ENCODE measurements at places on chromosomes 16 and 17.

DNA sequence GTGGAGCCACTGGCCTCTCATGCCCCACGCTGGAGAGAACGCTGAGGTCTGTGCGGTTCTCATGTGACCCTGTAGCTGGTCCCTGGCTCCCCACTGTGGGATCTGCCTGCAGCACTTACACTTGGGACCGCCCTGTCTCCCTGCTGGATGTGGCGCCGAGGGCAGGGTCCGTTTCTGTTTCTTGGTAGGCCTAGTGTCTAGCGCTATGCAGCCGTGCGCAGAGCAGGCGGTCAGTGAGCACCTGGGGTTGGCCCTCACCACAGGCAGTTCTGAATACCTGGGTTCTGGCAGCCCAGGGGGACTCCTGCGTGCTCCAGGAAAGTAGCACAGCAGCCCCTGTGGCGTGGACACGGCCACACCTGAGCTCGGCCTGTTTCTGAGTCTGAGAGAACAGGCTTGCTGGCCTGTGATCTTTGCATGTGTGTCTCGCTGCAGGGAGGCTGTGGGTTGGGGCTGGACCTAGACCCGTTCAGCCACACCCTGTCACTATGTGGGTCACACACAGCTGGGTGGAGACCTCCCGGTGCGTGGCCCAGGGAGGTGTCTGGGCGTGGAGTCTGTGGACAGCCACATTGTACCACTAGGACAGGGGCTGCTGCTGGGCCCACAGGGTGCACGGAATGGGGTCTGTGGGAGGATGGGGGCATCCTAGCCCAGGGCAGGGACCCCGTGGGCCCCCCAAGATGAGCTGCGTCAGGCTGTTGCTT is 2.8 kb downstream of the CAPN15 start:
- no peak for DNase-seq

- no peak for DNase-seq
These were observed 17.3 kb upstream of the MYO1D start for GRCh38 chr17:32894245-32894644.

GRCh38 chr16:27242868-27243590 is 25.5 kb downstream of the NSMCE1 start:
- DNase-seq = peak; percentile 38

GRCh38 chr16:78147911-78148401 is 48.5 kb downstream of the WWOX start:
- peak; percentile 71 for DNase-seq

GRCh38 chr16:84367750-84368307 is 509 bp upstream of the ATP2C2 start:
- no peak for DNase-seq

- DNase-seq = no peak
These were observed at the start of gene LIMD2 for GRCh38 chr17:63699638-63700527. LIMD2 (minus strand) TSS chr17:63700125; CDS start chr17:63699298, 827 bp downstream.

- DNase-seq = no peak
These were observed 80.9 kb upstream of the NLRP1 start for GRCh38 chr17:5665164-5665563.

GRCh38 chr16:69711115-69711740 is 15.1 kb downstream of the NQO1 start:
- no peak for DNase-seq

DNA sequence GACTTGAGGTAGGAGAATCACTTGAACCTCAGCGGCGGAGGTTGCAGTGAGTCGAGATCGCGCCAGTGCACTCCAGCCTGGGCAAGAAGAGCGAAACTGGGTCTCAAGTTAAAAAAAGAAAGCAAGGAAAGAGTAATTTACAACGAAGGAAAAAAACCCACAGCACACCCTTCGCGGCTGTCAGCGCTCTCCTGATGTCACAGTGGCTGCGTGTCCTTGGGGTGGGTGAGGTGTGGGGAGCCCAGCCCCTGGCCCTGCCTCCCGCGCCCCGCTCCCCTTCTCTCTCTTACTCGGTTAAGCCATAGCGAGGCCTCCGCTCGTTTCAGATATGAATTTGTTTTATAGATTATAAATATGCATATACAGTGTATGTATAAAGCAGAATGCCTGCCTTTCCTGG is 740 bp upstream of the JPT2 start:
- DNase-seq = no peak

GRCh38 chr17:67769231-67769630 is 51.5 kb downstream of the NOL11 start:
- no peak for DNase-seq

DNA sequence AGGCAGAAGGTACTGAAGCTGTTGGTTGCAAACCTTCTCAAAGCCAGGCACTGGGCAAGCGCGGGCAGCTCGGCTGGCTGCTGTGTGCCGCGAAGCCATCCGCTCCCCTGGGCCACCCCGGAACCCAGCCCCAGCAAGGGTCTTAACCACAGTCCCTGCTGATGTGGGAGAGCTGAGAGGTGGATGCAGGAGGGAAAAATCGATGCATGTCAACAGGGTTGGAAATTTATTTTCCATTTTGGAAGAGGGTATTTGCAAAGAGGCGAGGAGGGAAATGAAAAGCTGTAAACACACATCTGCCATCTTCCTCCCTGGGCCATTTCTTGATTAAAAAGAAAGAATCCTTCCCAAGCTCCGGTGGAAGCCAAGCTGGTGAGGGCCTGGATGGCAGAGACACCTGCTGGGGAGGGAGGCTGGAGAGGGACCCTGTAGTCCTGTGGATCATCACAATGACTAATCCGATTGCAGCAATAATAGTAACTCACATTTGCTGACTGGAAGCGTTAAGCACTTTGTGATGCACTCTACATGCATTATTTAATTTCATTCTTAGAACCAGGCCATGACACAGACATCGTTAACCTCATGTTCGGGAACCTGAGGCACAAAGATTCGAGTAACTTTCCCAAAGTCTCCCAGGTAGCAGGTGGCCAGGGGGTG is 13.9 kb upstream of the TBX2 start:
- DNase-seq = no peak

GRCh38 chr17:57091186-57091618 is 6.2 kb downstream of the AKAP1 start:
- no peak for DNase-seq

- DNase-seq = no peak
These were observed 1.5 kb upstream of the RNF112 start for GRCh38 chr17:19409509-19409908.

- DNase-seq = no peak
These were observed 551 bp downstream of the WDR81 start for GRCh38 chr17:1724869-1725641.

GRCh38 chr17:17849147-17849820 is 12.5 kb upstream of the SREBF1 start:
- no peak for DNase-seq

DNA sequence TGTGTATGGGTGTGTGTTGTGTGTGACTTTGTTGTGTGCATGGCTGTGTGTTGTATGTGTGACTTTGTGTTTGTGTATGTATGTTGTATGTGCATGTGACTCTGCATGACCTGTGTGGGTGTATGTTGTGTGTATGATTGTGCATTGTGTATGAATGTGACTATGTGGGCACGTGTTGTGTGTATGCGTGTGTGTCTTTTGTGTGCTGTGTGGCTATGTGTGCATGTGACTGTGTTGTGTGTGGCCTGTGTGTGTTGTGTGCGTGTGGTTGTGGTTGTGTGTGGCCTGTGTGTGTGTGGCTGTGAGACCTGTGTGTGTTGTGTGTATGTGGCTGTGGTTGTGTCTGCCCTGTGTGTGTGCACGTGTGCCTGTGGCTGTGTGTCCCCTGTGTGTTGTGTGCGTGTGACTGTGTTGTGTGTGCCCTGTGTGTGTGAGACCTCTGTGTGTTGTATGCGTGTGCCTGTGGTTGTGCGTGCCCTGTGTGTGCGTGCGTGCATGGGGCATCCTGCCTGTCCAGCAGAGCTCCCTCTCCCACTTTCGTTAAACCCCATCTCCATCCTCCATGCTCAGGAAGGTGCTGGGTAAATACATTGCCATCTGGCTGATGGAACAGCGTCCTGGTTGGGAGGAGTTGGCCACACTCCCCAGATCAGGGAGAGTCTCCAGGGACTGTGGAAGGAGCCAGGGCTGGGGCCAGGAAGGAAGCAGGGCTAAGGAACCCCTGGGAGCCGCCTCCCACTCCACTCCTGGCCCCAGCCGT is 90.1 kb upstream of the GSE1 start:
- no peak for DNase-seq

DNA sequence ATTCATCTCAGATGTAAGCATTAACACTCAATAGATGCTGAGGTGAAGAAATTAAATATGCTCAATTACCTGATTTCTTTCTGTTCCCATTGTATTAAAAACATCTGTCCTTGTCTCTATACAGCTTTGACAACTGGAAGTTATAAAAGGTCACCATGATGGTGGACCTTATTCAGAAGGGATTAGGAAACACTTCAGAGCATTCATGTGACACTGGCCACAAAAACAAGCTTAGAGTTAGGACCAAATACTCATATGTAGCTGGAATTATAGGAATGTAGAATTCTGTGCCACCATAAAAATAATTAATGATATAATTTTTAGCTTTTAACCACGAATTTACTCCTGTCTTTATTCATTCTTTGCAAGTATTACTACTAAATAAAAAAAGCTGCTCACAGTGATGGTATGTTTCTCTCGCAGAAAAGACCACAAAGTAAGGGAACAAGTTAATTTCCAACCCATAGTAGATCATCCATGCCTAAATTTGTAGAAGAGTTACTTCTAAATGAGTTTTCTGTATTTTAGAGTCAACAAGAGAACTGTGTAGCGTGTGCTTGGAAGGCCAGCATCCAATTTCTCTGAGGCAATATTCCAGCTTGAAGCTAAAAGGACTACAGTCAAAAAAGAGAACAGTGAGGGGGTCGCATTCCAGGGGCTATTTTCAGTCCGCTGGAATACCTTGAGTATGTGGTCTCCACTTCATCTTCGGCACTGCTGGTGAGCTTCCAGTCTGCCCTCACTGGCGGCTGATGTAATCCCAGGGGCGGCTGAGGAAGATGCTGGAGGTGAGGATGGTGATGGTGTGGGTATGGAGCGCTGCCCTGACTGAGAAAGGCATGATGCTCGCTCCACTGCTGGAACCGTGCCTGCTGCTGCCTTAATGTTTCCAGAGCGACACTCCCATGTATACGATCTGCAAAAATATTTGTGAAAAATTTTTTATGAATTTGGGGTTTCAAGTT is 63.7 kb downstream of the CACNG1 start:
- no peak for DNase-seq

- no peak for DNase-seq
These were observed at the start of gene BCL6B for GRCh38 chr17:7022781-7023571. BCL6B (plus strand) TSS chr17:7023050; CDS start chr17:7023672, 622 bp downstream.

DNA sequence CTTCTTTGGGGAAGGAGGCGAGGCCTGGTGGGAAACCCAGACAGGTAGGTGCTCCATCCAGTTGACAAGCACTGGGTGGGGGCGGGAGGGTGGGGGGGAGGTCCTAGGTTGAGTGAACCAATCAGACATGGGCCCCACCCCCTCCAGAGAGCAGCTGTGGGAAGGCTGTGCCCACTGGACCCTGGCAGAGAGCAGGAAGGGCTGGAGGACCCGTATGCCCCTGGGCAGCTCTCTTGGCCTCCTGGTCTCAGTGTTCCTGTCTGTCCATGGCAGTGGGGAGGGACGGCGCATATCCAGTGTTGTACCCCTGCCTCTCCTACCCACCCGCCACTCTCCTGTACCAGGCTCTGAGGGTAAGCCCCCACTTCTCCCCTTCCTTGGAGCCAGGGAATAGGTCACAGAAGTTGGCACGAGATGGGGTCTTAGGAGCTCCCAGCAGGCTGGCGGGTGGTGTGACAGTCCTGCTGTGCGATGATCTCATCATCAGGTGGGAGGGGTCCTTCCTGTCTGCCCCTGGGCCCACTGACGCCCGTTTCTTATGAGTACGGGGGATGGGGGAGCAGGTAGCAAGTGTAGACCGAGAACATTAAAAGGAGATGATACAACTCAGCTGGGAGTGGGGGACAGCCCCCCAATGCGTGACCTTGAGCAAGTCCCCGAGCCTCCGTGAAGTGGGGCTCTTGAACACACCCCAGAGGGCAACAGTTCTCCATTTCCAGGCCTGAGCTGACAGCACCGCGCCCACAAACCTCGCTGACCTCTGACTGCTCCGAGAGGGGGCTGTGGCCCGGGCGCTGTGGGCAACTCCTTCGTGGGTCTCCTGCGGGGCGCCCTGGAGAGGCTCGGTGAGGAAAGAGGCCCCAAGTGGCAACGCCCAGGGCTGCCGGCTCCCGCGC is 1.2 kb upstream of the ZFPM1 start:
- DNase-seq = no peak

GRCh38 chr17:34318474-34318873 is 761 bp upstream of the CCL8 start:
- no peak for DNase-seq

DNA sequence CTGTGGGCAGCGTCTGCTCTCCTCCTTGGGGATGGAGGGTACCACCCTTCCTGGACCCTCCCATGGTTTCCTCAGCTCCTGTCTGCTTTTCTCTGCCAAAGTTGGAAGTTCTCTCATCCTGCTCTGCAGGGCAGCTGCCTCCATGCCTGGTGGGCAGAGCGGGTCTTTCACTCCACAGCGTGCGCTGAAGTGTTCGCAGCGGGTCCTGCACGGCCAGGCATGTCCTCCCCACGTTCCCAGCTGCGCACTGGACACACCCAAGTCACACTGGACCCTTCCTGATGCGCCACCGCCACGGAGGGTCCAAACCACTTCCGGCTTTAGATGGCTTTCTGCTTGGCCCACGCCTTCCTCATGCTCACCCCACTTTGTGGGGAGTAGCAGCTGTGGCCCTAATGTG is 33.7 kb upstream of the NPTX1 start:
- DNase-seq = no peak

- no peak for DNase-seq
These were observed 17.5 kb downstream of the HDAC5 start for GRCh38 chr17:44105941-44106340.

DNA sequence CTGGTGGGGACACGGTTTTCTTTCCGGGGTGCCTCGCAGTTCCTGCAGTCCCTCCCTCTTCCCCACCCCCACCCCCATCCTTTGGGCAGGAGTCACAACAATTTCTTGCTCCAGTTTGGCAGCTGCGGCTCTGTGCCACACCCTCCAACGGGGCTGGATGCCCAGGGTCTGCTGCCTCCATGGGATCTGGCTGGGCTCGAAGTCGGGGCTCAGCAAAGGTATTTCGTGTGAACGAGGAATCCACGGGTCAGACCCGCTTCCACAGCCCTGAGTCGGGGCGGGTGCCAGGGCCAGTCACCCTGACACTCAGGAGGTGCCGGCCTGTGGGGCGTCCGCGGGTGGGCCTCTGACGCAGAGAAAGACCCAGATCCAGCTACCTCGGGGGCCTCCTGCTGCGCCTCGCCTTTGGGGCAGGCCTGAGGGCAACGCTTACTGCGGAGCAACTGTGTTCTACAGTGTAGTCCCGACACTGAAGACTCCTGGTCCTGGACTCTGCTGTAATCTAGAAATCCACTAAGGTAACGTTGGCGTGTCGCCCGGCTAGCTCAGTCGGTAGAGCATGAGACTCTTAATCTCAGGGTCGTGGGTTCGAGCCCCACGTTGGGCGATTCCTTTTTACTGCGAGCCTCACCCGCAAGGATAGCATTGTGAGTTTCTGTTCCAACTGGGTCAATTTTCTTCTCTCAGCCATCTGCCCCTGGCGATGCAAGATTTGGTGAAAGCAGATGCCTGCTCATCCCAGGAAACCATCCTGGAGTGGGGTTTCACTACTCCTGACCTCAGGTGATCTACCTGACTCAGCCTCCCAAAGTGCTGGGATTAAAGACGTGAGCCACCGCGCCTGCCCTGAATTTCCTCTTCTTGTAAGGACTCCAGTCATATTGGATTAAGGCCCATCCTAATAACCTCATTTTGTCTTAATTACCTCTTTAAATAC is 12.6 kb upstream of the OR1F1 start:
- DNase-seq = peak; percentile 26

All from dermis microvascular lymphatic vessel endothelial cell (primary cell).